ENCODE measurements at places on chromosomes 5 and 9.

- peak; percentile 74 for DNase-seq
Measured at GRCh38 chr5:59116231-59116865, 533.5 kb downstream of the RAB3C start.

GRCh38 chr5:179927824-179928223, 20.1 kb upstream of the TBC1D9B start:
- DNase-seq = peak; percentile 81

DNA sequence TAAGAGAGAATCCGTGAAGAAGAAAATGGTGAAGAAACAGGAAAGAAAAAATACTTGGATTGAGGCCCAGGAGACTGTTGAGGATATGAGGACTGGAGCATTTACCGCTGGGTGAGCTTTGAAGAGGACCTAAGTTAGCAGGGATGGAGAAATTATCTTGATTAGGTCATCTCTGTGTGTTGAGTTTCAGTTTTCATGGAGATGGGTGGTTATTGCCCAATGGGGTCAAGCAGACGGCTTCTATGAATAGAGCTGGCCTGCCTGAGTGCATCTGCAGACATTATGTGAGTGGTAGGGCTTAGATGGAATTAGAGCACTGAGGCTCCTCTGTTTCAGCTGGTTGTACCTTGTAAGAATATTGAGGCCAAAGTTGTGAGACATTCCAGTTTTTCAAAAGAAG, 245.4 kb upstream of the FBXL7 start:
- no peak for DNase-seq

DNA sequence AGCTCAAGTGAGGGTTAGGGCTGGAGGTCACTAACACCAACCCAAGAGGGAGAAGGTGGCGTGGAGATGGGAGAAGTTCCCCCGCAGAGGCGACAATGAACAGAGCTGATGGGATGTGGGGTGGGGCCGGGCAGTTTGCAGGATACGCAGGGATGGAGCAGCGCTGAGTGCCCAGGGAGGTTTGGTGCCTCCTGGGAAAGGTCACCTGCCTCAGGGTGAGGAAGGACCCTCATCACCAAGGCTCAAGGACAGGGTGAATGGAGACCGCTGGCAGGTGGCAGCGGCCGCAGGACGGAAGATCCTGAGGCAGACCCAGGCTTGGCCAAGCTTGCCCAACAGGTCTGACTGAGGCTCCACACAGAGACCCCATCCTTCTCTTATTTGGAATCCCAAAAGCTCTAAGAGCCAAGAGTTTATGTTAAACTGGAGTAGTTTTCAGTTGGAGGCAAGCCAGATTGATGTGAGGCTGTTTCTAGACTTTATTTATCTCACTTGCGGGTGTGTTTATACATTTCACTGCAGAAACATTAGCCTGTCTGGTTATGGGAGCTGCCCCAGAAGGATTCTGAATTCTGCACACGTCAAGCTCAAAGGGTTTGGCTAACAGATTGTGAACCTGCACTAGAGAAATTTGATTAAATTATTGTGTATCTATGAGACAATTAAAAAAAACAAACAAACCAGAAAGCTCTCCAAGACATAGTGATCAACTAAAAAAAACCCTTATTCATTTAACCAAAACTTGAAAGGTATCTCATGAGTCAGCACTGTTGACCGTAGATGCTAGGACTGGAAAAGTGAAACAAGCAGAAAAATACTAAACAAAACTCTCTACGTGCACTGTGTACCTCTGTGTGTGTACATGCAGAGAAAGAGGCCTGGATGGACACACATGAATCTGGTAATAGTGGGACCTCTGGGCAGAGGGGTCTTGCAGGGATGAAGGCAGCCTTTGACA, 146.2 kb upstream of the PHYKPL start:
- no peak for DNase-seq

DNA sequence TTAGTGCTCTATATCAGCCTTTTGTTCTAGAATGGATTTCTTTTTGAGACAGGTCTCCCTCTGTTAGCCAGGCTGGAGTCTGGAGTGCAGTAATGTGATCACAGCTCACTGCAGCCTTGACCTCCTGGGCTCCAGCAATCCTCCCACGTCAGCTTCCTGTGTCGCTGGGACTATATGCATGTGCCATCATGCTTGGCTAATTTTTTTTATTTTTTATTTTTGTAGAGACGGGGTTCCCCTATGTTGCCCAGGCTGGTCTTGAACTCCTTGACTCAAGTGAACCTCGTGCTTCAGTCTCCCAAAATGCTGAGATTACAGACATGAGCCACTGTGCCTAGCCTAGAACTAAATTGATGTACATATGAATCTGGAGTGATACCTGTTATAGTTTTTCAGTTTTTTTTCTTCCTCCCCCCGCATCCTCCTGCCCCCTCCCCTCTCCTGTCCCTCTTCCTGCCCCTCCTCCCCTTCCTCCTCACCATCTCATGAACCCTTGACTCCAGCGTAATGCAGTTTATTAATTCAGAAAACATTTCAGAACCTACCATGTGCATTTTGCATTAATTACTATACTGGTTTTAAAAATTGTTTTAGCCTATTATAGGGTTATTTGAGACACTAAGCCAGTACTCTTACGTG, 37.4 kb upstream of the TNFAIP8 start:
- no peak for DNase-seq

- DNase-seq = no peak
Measured at GRCh38 chr5:43771611-43772031, 168.6 kb downstream of the NNT start.

GRCh38 chr9:128809831-128810230, 8.5 kb upstream of the ENDOG start:
- no peak for DNase-seq

DNA sequence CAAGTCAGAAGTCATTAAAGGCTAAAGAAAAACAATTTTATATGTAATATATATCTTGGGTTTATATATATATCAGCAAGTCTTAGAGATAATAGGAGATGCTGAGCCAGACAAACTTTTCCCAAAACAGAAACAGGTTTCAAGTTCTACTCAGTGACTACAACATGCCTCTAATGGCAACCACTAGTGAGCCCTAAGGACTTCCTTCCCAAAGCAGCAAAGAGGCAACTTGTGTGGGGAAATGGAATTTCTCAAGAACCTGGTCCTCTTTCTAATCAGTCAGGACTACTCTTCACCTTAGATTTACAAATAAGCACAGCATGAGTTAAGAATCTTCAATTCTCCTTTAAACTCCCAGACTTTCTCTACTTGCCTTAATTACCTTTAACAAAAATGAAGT, 17.6 kb downstream of the RNF38 start:
- DNase-seq = no peak

GRCh38 chr9:98516897-98517503, 191.7 kb downstream of the GABBR2 start:
- DNase-seq = no peak

GRCh38 chr9:121760571-121760970, 109.1 kb downstream of the DAB2IP start:
- DNase-seq = no peak

DNA sequence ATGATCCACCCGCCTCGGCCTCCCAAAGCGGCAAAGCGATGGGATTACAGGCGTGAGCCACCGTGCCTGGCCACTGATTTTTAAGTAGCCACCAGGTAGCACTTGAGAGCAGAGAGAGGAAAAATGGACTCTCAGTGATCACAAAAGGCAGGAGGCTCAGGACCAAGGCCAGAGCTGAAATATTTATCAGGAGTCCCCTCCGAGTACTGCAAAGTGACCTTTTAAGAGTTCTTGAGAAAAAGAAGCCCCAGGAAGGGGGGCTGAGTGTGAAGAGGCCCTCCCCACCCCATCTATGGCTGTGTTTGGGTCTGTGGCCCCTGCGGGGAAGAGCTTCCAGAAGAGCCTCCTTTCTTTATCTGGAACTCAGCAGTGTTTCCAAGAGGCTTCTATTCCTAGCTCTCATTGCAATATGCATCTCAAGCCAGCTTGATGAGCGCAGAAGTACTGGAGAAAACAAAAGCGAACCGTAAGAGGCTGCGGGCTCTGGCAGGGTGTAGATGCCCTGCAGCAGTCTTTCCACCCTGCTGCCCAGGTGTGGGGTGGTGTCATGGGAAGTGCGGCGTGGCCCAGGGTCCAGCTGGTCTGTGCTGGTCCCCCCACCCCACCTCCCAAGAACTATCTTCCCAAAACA, 75.5 kb upstream of the CDK20 start:
- DNase-seq = no peak

DNA sequence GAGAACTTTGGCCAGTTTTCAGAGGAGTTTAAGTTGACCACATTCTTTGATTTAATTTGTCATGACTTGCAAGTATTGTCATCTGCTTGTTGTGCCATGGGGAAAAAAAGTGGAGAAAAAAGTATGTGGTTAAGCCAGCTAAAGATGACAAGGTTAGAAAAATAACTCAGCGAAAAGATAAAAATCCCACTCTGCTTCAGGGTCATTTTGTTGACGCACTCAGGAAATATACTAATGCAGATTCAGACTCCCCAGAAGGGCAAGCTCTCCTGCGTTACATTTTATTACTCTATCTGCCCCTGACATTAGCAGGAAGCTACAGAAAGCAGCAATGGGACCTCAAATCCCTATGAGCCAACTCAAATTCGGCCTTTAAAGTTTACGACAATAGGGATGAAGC, 27.6 kb upstream of the TESK1 start:
- DNase-seq = no peak

DNA sequence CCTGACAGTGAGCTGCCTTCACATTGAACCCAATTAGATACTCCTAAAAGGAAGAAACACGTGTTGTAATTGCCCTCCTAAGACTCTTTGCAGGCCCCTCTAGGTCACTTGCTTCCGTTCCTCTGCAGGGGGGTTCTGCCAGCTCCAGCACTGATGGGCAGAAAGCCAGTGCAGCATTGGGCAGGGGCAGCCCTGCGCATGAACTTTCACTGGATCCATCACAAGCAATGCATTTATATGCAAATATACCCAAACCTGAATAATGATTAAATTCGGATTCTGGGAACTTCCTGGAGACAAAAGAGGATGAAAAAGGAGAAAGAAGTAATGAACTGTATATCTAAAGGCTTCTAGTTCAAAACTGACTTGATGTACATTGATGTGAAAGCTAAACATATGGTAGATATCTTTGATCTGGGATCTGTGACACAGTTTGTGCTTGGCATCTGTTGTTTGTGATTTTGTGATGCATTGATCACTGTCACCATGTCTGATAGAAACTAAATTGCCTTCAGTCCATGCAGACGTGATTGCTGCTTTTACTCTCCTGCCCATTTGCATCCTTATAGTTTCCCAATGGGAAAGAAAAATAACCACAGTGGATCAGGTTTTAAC, 313.4 kb downstream of the DEPDC1B start:
- no peak for DNase-seq

- DNase-seq = peak; percentile 51
Measured at GRCh38 chr5:37966291-37966690, 126.5 kb upstream of the GDNF start.

DNA sequence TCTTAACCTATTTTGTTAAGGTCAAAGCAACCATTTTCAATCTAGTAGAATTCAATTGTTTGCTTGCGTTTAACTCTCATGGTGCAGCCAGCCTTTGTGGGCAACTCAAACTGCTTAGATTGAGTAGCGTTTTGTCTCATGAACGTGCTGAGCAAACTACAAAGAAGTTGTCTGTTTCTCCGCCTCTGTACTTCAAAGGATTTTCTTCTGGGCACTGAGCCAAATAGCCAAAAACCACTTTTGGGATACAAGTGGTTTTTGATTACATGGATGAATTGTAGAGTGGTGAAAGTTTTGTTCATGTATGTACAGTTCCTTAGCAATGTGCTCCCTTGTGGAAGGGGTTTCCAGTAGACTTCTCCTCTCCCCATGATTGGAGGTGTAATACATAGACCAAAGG, 122.9 kb downstream of the CFAP90 start:
- DNase-seq = no peak

- no peak for DNase-seq
Measured at GRCh38 chr5:169626779-169627178, 10.3 kb upstream of the DOCK2 start.

GRCh38 chr9:84187090-84187489, 153.5 kb downstream of the SLC28A3 start:
- DNase-seq = no peak

DNA sequence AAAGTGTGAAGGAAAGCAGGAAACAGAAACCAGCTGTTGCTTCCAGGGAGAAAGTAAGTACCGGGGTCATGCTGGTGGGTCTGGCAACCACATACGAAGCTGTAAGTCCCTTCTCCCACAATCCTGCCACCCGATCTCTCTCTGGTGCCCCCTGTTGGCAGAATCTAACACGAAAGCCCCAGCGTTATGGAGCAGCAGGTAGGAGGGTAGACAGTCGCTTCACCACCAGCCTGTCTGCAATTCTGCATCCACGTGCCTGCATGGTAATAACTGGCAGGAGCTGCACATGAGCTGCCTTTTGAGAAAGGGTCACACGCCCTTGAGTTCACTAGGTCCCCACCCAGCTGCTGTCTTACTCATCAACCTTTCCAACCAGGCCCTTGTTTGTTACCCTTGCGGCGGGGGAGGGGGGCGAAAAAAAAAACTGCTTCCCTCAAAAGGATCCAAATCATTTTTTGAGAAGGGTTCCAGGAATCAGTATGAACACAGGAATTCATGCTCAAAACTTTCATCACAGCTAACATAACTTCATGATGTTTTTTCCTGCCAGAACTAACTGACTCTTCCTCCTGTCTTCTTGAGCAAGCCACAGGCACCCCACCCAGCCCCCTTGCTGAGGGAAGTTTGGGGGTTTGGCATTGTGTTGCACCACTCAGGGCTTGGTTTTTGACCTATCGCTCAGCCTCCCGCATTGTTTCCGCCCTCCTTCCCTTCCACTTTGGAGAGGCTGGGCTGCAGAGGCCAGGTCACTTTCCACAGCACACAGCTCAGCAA, 19.6 kb upstream of the TMEM252 start:
- DNase-seq = peak; percentile 74

- DNase-seq = peak; percentile 44
Measured at GRCh38 chr9:13513716-13514444, 234.4 kb upstream of the MPDZ start.

DNA sequence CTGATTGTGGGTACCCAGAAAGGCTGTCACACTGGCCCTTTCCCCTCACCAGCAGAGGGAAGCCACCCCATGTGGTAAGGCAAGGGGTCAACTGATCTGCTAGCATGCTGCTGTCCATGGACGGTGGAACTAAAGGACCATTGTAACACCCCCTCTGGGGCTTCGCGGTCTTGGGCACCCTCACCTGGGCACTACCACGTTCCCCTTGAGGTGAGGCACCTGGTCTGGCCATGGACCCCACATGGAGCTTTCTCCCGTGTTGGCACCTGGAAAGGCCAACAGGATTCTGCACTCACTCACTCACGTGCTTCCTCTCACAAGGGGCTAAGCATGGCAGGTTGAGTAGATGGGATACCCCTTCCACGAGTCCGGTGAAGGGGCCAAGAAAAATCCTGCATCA, 72.0 kb upstream of the RFX3 start:
- DNase-seq = no peak

- DNase-seq = peak; percentile 98
Measured at GRCh38 chr9:69120380-69121154, 53.5 kb upstream of the TJP2 start.

GRCh38 chr5:134584662-134585061, 48.0 kb downstream of the SAR1B start:
- no peak for DNase-seq

GRCh38 chr5:150301170-150301505, 1.6 kb downstream of the ARSI start:
- no peak for DNase-seq

DNA sequence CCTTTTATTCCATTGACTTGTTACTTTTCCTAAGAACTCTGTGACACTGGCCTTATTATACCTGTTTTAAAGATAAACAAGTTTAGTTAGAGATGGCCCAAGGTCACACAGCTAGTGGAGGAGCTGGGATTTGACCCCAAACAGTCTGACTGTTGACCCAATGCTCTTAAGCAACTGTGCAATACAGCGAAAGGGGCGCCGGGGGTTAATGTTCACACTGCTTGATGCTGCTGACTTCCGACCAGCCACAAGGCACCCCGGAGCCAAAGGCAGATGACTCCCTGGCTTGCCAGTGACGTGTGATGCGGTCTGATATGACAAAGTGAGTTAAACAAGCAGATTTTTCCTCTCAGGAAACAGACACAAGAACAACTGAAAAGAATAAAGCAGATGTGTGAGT, 23.9 kb downstream of the PIK3R1 start:
- DNase-seq = no peak

All from trophoblast cell (in vitro differentiated cells and primary cell).